ENCODE measurements at places on chromosomes 4 and X.

- DNase-seq = no peak
Observed at GRCh38 chr4:128913228-128913627, 103.7 kb downstream of the JADE1 start.

DNA sequence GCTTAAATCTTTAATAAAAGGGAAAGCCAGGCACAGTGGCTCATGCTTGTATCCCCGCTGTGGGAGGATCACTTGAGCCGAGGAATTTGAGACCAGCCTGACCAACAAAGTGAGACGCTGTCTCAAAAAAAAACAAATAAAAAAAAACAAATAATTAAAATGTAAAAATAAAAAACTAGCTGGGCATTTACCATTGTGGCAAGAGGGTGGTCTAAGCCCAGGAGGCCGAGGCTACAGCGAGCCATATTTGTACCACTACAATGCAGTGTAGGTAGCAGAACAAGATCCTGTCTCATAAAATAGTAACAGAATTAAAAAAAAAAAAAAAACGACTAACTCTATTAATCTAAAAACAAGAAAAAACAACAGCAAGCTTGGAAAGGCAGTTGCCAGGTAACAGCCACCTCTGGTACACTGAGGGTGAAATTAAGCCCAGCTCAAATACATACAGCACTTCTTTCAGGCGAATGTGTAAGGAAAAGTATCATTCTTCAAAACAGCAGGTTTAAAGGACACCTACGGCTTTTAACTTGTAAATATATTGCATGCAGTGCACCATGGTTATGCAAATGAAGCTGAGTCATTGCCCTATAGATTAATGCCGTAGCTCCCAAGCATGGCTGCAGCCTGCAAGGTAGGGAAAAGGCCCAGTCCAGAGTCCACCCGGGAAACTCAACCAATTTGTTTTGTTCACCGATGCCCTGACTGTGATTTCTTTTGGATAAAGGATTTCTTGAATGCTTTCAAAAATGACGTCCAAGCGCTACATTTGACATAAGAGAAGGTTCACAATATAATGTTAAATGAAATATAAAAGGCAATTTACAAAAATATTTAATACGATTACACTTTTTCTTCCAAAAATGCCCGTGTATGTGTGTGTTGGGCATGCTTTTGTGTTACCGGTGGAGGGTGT lies 14.5 kb upstream of the TXLNG start:
- DNase-seq = no peak

- DNase-seq = no peak
Observed at GRCh38 chr4:160286051-160286450, 1183.2 kb downstream of the RAPGEF2 start.

- no peak for DNase-seq
Observed at GRCh38 chr4:80171251-80171650, 26.1 kb upstream of the PRDM8 start.

- DNase-seq = peak; percentile 8
Observed at GRCh38 chr4:138182838-138183426, 59.2 kb downstream of the SLC7A11 start.

DNA sequence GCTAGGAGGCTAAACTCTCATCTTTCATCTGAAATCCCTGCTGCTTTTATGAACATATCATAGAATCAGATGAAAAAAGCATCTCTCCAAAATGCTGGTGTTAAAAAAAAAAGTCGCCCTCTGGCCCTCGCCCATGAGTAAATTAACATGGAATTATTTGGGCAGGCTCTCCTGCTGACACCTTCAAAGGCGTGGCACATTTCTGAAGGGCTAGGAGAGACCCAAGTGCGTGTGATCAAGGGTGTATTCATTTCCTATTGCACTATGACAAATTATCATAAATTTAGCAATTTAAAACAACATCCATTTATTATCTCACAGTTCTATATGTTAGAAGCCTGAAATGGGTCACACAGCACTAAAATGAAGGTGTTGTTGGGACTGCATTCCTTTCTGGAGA lies 5.1 kb downstream of the ANXA3 start:
- DNase-seq = no peak

- DNase-seq = peak; percentile 60
Observed at GRCh38 chrX:132480581-132481203, 8.1 kb downstream of the MBNL3 start.

- DNase-seq = no peak
Observed at GRCh38 chr4:131644619-131645018, 1504.5 kb upstream of the PCDH10 start.

GRCh38 chrX:38117485-38117884 lies 103.2 kb downstream of the SRPX start:
- no peak for DNase-seq

DNA sequence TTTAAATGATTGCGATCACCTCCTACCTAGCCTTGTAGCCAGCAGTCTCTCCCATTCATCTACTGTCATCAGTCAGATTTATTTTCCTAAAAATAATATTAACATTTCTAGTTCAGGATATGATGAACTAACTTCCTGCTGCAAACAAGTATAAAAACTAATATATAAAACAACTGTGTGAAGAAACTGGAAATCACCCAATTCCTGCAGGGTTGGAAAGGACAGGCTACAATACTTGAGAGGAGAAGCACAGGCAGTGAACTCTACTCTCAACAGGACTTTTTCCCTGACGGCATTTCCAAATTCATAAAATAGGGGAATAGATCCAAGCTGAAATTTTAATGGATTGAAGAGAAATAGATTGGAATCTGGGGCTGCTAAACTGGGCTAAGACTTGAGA lies 14.2 kb upstream of the BBS12 start:
- no peak for DNase-seq

DNA sequence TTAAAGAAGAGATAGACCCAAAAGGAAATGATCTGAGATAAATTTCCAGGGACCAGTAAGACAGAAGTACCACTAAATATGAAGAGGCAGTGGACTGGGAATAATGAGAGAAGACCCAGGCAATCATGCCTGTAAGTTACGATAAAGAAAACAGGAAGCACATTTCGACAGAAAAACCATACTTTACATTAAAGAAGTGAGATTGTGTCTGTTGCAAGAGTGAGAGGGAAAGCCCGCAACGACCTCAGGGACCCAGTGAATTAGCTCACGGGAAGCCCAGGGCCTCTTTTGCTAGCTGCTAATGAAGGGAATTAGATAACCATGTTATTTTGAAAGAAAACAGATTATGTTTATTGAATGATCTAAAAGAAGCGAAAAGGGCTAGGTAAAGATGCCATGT lies 28.9 kb upstream of the ACSL1 start:
- peak; percentile 23 for DNase-seq

- no peak for DNase-seq
Observed at GRCh38 chr4:177128306-177128705, 181.4 kb upstream of the NEIL3 start.

DNA sequence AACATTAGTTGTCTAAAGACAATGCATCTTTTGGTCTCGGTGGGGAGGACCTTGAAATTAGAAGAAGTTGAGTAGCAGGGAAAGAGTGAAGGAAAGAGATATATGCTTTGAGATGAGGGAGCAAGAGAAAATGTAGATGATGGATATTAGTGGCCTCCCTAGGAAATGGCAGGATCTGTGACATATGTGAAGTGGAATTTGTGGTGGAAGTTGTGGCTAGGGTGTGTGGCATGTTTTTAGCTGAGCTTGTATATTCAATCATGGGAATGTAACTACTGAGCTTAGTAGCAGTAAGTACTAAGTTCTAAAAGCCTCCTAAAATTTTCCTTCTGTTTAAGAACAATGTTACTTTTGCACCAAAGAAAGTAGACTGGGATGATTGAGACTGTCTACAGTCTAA lies 382.8 kb upstream of the CTSO start:
- no peak for DNase-seq

DNA sequence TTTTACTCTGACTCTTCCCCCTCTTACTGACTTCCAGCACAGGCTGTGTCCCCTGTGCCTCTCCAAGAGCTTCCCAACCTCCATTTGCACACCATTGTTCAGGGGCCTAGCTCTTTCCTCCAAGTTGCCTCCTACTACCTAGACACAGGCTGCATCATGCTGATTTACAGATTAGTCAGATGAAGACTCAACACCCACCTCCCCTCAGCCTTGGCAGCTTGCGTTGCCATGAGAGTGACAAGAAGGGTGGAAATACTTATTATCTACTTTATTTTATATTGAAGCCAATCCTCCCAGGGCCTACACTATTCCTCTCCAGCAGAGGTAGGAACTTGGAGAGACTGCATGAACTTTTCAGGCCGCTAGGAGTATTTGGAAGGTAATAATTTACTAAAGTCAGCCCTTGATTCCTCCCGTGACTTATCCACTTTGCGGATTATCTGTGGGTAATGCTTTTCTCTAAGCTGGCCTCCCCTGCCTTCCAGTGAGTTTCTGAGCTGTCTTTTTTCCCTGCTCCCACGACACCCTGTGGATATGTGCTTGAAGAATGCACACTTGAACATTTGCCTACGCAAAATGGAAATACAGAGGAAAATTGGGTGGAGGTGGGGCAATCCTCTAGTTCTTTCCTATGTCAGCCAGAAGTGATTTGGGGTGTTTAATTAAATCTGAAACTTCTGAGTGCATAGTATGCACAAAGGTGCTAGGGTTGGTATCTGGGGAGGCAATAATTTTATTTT lies 74.1 kb upstream of the TMEM164 start:
- no peak for DNase-seq

DNA sequence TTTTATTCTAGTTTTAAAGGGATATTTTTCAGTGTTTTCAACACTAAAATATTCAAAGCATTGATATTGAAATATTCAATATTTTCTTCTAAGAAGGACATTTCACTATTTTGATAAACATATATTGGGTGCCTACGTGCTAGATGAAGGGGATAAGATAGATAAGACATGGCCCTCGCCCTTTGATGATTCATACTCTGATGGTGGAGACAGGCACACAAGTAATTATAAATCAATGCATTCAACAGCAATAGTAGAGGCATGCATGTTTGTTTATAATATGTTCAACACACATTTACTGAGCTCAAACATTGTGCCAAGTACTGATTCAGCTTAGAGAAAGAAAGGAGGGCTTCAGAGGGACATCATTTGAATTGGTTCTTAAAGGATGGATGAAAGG lies 22.7 kb downstream of the TMEM47 start:
- DNase-seq = no peak

DNA sequence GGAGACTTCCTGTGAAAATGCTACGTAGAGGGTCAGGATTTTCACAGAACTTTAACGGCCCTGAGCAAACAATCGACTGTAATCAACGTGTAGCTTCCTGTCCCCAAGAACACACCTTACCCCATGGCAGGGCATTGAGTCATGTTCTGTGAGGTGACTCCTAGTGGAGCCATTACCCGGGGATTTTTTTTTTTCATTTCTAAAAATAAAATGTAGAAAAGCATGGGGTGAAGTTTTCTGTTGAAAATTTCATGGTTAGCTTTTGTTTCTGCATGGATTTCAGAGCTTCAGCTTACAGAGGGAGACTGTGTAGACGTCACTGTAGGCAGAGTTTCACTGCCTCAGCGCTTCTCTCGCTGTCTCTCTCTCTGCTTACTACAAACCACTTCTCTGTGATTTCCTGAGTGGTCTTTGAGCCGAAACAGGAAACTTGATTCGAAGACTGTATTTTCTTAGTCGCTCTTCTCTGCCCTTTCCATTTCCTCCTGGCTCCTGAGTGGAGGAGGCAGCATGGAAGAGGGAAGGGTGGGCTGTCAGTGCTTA lies 111.7 kb downstream of the NFKB1 start:
- peak; percentile 74 for DNase-seq

- DNase-seq = no peak
Observed at GRCh38 chr4:112894951-112895350, 154.5 kb upstream of the ANK2 start.

- DNase-seq = no peak
Observed at GRCh38 chrX:17931855-17932254, 70.8 kb upstream of the RAI2 start.

DNA sequence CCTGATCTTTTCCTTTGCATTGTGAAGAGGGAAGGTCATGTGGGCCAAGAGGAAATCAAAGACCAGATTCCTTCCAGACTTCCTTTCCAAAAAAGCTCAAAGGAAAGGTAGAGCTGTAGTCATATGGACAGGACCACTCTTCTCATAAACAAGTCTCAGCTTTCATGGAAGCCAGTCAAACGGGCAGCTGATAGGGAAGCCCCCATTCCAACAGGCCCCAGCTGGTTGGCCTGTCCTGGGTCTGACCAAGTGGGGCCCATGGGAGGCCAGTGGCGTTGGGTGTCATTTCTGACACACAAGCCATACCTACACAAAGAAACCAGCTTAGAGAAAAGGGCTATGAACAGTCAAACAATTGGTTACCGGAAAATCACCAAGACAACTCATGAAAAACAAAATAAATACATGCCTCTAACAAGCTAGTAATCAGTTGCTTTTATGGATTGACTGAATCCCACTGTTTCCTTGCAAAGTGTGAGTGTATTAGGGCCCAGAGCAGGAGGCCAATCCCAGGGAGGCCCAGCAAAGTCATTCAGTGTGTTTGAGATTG lies 149.6 kb upstream of the MAMLD1 start:
- DNase-seq = no peak

DNA sequence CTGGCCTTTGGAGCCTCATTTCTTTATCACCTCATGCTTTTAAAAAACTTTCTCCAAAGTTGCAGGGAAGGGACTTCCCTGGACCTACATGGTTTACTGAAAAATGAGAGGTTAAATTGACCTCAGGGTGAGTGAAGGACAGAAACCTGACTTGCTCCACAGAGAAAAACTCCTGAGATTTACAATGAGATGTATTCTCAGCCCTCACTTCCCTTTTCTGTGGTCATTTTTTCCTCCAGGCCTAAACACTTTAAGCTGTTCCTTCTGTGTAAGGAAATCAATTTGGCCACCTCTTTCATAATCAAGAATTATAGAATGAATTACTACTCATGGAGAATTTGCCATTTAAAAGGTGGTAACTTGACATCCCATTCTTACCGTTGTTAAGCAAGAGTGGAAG lies 77.9 kb downstream of the HPGD start:
- DNase-seq = no peak

GRCh38 chrX:42934020-42934726 lies 156.2 kb upstream of the PPP1R2C start:
- peak; percentile 51 for DNase-seq

DNA sequence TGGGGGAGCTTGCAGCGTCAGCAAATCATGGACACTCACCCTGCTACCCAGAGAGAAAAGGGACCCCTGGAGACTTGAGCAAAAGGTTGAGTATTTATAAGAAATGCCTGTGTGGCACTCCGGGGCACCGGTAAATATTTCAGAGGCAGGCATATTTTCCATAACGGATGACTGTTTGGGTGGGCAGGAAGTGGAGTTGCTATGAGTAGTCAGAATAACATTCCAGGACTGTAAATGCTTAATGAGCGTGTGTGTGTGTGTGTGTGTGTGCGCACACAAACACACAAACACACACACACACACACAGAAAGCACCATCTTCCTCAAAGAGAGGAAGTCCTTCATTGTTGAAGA lies 74.6 kb downstream of the MXRA5 start:
- DNase-seq = no peak
